Activated naive CD8-positive, alpha-beta T cell treated with anti-CD3 and anti-CD28 coated beads, Interleukin-2, amount 50 U/mL, for 16 hours (primary cell): ENCODE measurements at places on chromosomes 12 and 14.

- DNase-seq, result no peak
These were observed 505.9 kb downstream of the SLC16A7 start for GRCh38 chr12:60101715-60102114.

DNA sequence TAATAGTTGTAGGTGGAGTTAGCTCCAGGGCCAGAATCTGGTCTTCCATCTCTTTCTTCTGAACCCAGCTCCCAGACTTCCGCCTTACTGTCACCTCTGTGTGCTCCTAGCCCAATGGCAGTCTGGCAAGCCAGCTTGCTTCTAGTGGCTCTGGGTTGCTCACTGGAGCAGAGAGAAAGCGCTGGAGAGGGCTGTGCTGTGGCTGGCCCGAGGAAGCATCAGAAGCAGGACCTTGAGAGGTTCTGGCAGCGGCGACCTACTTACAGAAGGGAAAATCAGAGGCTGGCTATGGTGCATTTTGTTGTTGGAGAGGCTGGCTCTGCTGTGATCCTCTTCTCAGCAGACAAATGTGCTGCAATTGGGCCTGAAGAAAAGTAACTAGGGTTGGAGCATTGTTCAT is 28.6 kb downstream of the KCNA5 start:
- DNase-seq, result no peak

DNA sequence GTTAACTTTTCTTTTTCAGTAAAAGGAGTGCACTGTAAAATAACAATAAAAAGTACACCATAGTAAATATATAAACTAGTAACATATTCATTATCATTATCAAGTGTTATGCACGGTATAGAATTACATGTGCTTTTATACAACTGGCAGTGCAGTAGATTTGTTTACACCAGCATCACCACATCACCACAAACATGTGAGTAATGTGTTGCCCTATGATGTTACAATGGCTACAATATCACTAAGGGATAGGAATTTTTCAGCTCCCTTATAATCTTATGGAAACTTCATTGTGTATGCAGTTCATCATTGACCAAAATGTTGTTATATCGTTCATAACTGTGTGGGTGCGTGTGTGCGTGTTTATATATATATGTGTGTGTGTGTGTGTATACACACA is 23.5 kb upstream of the NEDD1 start:
- DNase-seq, result no peak

- DNase-seq, result no peak
These were observed 43.3 kb upstream of the LRRK2 start for GRCh38 chr12:40181490-40181889.

DNA sequence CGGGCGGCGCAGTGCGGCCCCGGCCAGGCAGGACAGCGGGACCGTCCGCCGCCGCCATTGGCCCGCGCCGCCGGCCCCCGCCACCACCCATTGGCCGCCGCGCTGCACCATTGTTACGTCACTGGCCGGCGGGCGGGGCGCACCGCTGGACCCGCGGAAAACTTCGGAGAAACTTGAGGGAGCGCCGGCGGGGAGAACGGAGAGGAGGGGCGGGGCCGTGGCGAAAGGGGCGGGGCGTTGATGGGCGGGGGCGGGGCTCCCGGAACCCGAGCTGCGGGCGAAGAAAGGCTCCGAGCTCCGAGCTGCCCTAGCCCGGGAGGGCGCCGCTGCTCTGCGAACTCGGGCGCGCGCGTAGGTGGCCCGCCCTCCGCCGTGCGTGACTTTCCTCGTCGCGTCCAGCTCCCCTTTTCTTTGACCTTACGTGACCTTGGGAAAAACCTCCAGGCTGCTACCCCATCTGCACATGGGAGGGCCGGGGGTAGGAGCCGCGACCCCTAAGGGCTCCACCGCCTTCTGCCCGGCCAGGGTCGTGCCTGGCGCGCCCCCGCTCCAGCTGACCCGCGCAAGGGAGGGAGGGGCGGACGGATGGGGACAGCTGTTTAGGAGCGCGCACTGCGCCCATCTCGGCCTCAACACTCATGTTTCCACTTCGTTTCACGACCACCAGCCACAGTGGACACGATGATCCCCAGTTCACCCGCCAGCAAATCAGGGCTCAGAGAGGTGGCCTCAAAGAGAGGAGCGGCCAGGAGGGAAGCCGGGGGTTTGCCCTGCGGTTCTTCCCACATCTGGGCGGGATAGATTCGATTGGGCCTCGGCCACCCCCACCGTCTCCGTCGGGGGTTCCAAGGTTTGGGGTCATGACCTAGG is at the start of gene ANKRD9:
TSS of gene ANKRD9 (minus strand) at position 31 of the 870 bp plus-strand sequence. CDS start 1,887 bp downstream, outside the sequence.
- peak; percentile 76 for DNase-seq

- DNase-seq, result no peak
These were observed 1104.7 kb downstream of the BCL11B start for GRCh38 chr14:98167275-98167674.

DNA sequence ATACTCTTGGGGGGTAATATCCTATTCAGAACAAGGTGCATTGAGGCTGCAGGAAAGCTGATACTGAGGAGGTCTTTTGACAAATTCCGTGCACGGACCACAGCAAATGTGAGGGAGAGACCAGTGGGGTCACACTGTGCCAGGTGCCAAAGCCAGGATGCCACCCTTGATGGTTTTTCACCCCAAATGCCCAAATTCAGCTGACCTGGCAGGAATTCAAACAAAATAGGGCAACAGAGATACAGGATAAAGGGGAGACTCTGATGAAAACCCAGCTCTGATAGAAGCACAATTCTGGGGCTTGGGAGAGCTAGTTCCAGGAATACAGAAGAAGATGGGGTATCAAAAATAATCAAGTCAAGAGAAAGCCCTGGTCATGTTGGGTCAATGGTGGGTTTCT is 55.3 kb downstream of the SLC8A3 start:
- no peak for DNase-seq

GRCh38 chr12:460261-461230 is 807 bp downstream of the B4GALNT3 start:
- no peak for DNase-seq

DNA sequence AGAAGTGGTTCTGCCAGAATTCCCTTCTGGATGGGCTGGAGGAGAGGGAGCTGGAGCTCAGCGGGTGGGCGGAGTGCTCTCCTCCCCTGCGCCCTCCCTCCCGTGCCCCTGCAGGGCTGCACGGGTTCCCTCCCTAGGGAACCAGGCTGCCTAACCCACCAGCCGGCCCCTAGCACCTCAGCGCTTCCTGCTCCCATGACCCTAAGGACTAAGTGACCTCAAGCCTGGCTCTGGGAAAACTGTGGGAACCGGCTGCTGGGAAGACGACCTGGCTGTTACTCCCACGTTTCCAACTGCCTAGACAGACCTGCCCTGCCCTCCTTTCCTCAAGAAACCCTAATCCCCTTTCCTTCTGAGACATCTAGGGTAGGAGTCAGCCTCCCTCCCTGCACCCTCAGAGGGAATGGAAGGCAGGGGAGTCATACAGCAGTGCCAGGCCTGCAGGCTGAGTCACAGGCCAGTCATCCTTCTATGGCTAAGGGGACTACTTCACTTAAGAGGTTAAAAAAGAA is 31.5 kb downstream of the SLC6A12 start:
- DNase-seq, result no peak

GRCh38 chr12:102510031-102510430 is 29.7 kb upstream of the IGF1 start:
- DNase-seq, result no peak

GRCh38 chr12:69457433-69457832 is 12.8 kb upstream of the FRS2 start:
- DNase-seq, result no peak

- no peak for DNase-seq
These were observed 25.9 kb downstream of the TCHP start for GRCh38 chr12:109926016-109926415.

- DNase-seq, result no peak
These were observed 50.6 kb upstream of the TTC7B start for GRCh38 chr14:90866833-90867232.

- no peak for DNase-seq
These were observed 92.0 kb downstream of the MIPOL1 start for GRCh38 chr14:37289688-37290087.

DNA sequence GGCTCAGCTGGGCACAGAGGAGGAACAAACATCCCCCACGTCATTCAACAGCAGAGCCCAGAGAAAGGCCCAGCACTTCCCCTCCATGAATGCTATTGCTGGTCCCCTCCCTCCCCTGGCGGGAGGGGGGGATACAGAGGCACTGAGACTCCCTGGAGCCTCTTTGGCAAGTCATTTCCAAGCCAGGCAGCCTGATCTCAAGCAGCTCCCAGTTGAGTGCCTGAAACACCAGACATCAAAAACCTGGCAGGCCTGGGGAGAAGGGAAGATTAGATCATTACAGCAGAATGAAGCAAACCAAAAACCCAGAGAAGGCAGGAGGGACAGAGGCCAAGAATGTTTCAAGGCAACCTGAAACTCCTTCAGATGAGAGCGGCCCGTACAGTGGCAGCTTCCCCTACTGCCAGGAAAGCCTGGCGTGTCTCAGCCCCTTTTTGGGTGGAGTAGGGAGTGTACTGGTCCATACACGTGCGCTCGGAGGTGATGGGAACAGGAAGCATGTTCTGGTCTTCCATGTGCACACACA is 92.1 kb downstream of the LRRC74A start:
- no peak for DNase-seq

DNA sequence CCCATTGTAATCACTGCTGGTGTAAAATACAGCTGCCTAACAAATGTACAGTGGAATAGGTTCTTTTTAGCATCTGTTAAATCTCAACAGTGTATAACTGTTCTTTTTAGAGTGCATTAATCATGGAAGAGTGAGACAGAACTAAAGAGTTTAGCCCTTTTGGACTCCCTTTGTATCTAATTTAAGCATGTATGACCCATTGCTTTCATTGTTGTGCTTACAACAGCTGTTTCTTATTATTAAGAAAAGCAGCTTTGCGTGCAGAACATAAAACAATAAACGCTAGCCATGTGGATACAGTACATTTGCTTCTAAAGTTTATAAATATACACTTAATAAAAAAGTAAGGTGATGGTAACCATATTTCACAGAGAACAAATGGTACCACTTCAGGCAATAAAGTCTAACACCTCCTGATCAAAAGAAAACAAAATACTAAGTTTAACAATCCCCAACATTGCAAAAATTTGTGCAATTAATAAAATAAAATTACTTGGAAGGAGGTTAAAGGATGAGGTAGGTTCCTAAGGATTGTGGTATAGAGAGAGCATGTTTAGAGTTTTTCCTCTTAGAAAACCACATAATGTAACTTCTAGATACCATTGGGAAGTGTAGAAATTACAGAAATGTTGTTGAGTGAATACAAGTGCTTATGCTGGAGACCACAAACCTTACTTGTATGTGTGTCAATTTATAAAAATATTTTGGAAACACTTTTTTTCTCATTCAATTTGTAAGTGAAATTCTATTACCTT is 448.7 kb downstream of the SLC6A15 start:
- DNase-seq, result no peak

- no peak for DNase-seq
These were observed 335.2 kb downstream of the DPF3 start for GRCh38 chr14:72558721-72559120.

- DNase-seq, result no peak
These were observed 193.6 kb downstream of the BCL11B start for GRCh38 chr14:99078426-99078825.

DNA sequence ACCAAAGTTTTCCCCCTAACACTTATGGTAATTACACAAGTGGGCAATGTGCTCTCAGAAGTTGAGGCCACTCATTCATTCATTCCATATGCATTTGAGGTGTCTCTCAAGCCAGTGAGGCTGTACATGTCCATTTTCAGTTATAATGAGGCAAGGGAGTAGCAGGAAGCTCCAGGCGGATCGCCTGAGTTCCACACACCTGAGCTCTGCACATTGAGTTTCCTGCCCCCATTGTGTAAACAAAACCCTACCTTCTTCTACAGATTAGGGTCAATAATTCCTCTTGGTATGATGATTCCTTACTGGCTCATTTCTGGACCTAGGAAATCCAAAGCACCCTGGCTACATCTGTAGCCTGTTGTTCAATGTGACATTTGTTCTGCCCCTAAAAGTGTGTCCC is 555.3 kb downstream of the MED13L start:
- DNase-seq, result no peak

DNA sequence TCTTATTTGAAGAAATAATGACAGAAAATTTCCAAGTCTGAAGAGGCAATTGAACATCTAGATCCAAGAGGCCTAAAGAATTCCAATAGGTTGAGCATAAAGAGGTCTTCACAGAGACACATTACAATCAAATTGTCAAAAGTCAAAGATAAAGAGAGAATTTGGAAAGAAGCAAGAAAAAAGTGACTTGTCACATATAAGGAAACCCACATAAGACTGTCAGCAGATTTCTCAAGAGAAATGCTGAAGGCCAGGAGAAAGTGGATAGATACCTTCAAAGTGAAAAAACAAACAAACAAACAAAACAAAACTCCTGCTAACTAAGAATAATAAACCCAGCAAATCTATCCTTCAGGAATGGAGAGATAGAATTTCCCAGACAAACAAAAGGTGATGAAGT is 118.1 kb upstream of the LGR5 start:
- no peak for DNase-seq

DNA sequence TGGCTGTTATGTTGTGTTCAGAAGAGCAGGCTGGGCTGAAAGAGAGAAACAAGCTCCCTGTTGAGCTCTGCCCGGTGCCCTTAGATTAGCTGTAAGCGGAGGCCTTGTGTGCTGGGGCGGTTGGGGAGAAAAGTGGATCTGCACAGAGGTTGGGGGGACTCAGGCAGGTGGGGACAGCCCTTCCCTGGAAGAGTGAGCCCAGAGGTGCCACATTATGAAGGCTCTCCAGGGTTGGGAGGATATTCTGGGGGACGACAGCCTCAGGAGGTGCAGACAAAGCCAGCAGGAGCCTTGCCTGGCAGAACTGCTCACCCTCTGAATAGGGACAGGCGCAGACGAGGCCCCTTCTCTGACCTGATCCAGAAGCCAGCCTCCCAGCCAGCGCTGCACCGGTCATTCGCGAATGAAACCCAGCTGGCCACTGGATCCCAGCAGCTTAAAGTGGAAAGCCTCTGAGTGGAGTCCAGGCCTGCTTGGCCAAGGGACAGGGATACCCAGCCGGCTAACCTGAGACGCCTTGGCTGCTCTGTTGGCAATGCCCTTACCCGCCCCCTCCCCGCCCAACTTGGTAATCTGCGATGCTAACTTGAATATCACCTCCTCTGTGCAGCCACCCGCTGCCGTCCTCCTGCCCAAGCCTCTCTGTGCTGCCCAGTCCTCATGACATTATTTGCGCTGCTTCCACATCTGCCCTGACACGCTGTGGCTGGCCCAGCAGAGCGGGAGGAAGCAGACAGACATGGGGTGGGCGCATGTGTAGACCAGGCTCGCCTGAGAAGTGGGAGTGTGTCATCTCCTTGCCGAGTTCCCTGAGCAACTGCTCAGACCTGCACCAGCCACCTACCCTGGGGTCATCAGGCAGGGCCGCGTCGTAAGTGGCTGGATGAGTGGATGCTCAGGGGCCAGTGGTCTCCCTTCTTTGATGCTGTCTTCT is 5.6 kb downstream of the HIP1R start:
- no peak for DNase-seq

- no peak for DNase-seq
These were observed 148.9 kb downstream of the SAMD4A start for GRCh38 chr14:54715811-54716210.

- no peak for DNase-seq
These were observed 604 bp upstream of the ARHGEF25 start for GRCh38 chr12:57610554-57611107.
